ENCODE measurements at places on chromosomes 12 and 14.

GRCh38 chr12:14885718-14886221 is at the start of gene MGP:
Gene MGP, minus strand, starts transcription at chr12:14885854. Its CDS starts 63 bp downstream, at chr12:14885791.
- DNase-seq, result no peak

GRCh38 chr12:91866566-91866965 is 279.1 kb downstream of the BTG1 start:
- DNase-seq, result no peak

- peak; percentile 61 for DNase-seq
Measured at GRCh38 chr14:45112896-45113781, 21.1 kb downstream of the FKBP3 start.

- no peak for DNase-seq
Measured at GRCh38 chr12:116059904-116060303, 217.6 kb downstream of the MED13L start.

- no peak for DNase-seq
Measured at GRCh38 chr14:44960646-44961045, 1.1 kb downstream of the KLHL28 start.

- DNase-seq, result no peak
Measured at GRCh38 chr12:51639361-51639760, 48.3 kb downstream of the SCN8A start.

- no peak for DNase-seq
Measured at GRCh38 chr12:116354950-116355783, 77.7 kb upstream of the MED13L start.
